Uterus (tissue), 4 donors: ENCODE measurements at places on chromosomes 16 and 17.
A peak's percentile ranks its signal among the peaks of the same experiment; 100 is the strongest.

GRCh38 chr17:27489045-27489715 is 32.9 kb downstream of the KSR1 start:
- peak; percentile 68 for DNase-seq

GRCh38 chr16:9049241-9049640 is 42.2 kb upstream of the HAPSTR1 start:
- no peak for DNase-seq

DNA sequence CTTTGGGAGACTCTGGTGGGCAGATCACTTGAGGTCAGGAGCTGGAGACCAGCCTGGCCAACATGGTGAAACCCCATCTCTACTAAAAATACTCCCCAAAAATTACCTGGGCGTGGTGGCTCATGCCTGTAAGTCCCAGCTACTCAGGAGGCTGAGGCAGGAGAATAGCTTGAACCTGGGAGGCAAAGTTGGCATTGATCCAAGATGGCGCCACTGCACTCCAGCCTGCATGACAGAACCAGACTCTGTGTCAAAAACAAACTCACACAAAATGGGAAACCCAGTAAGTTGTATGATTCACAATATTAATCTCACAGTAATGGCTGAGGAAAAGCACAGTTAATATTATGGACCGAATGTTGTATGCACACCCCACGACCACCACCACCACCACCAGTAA is 24.3 kb downstream of the WSB1 start:
- no peak for DNase-seq

DNA sequence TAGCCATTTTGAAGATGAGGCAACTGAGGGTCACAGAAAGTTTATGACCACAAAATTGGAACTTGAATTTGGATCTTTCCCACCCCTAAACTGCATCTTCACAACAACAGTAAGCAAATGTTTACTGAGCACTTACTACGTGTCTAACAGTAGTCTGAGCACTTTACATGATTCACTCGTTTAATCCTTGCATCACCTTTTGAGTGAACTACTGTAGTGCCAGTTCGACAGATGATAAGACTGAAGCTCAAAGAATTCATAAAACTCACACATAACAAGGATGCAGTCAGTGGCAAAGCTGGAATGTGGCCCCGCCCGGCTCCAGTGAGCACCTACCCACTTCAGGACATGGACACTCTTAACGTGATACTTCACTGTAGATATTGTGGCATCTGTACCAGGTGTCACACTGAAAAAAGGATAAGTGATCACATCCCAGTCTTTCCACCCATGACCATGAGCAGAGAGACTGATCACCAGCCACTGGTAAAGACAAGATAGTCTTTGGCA is 36.0 kb upstream of the HLF start:
- DNase-seq: no peak

DNA sequence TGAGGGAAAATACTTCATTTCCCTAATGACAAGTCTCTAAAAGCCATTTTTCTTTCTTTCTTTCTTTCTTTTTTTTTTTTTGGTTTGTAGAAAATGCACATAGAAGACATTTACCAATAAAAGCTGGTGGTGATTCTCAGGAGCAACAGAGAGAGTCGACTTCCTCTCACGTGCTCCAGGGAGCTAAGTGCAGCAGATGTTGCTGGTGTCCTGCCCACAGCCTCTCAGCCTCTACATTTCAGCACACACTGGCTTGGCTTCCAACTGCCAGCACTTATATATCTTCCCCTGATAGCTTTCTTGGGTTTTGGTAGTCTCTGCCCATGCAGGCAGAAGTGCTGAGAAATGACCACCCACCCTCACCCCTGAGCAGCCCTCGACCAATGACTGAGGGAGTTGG is 58.4 kb upstream of the MARCHF10 start:
- no peak for DNase-seq

GRCh38 chr17:19317359-19318095 is 45.0 kb downstream of the B9D1 start:
- peak; percentile 85 for DNase-seq

DNA sequence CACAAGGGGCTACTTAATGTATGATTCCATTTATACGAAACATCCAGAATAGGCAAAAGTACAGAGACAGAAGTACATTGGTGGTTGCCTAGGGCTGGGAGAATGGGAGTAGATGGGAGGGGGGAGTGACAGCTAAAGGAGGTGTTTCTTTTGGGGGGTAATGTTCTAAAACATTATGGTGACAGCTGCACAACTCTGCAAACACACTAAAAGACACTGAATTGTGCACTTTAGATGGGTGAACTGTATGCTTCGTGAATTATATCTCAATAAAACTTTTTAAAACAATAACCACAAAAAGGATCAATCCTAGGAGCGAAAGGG is 661 bp downstream of the LYRM9 start:
- no peak for DNase-seq

DNA sequence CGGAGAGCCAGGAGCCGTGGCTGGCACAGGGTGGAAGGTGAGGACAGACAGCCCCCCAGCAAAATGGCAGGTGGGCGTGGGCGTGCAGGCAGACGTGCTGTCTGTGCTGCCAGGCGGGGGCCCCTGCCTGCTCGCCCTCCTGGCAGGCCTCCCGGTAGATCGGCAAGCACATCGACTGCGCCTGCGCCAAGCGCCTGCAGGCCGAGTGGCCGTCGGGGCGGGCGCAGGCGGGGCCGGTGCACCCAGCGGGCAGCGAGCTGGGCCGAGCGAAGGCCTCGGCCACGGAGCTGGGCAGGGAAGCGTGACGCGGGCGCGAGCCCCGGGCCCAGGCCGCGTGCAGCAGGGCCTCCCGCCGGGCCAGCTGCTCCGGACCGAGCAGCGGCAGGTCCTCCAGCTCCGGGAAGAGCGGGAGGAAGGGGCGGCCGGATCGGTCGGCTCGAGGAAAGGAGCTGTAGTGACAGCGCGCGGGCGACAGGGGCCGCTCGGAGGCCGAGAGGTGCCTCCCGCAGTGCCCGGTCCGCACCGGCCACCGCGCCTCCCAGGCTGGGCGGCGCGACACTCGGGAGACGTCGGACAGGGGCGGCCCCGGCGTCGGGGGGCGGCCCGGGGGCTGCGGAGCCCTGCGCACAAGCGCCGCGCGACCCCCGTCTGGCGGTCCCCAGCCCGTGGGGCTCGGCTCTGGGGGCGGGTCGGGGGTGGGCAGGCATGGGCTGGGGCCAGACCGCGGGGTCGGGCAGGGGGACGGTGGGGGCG is 16.9 kb downstream of the GRIN2C start:
- peak; percentile 40 for DNase-seq

DNA sequence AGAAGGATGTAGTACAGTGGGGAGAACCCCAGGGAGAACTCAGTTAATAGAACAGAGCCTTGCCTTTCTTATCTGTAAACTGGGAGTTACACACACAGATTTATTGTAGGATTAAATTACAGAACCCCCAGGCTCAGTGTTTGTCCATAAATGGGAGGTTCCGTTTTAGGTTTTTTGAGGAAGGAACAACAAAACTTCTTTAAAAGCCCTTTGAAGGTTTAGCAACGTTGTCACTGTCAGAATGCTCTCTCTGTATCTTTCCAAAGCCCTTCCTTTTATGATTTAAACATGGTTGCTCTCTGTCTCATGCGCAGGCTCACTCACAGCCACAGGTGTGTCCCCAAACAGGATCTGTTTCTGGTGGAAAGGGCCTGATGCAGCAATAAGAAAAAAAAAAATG is 9.4 kb upstream of the GNA13 start:
- no peak for DNase-seq

DNA sequence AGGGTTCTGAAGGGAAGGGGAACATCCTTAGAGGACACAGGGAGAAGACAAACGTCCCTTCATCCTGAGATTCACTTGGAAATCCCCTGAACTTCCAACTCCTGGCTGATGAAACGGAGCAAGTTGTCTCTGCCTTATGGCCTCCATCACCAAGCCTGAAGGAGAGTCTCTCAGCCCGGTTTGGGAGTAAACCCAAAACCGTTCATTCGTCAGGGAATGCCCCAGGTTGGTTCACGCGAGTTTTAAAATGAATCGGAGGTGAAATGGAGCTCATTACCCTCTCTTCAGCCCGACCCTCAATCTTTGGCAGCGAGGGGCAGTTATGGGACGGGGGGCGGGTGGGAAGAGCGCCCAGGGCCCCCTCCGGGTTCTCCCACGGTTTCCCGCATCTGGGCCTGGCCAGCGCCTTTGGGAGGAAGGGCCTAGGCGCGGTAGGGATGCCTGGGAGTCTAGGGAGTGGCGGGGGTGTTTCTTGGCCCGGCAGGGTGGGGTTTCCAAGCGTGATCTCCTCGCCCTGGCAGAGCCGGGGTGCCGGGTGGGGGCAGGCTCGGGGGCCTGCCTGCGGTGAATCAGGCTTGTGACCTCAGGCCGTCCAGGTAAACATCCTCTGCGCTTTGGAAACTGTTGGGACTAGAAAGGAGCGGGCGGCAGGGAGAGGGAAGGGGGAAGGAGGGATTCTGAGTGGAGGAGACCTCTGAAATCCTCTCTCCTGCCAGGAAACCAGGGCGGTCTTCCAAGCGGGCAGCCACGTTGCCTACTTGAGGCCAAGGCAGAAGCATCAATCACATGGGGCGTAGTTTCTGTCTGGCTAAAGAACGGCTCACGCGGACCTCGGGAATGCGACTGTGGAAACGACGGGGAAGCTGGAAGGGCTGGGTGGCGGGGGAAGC is 24.1 kb upstream of the HOXB13 start:
- no peak for DNase-seq

- DNase-seq: no peak
Measured at GRCh38 chr16:50114357-50115129, 38.6 kb upstream of the TENT4B start.

GRCh38 chr17:36197387-36197703 is 787 bp upstream of the CCL3L1 start:
- no peak for DNase-seq
